Trophoblast cell (in vitro differentiated cells and primary cell): ENCODE measurements at places on chromosomes 16 and 17.

GRCh38 chr16:13332713-13333255, 431.4 kb downstream of the SHISA9 start:
- DNase-seq, result no peak

DNA sequence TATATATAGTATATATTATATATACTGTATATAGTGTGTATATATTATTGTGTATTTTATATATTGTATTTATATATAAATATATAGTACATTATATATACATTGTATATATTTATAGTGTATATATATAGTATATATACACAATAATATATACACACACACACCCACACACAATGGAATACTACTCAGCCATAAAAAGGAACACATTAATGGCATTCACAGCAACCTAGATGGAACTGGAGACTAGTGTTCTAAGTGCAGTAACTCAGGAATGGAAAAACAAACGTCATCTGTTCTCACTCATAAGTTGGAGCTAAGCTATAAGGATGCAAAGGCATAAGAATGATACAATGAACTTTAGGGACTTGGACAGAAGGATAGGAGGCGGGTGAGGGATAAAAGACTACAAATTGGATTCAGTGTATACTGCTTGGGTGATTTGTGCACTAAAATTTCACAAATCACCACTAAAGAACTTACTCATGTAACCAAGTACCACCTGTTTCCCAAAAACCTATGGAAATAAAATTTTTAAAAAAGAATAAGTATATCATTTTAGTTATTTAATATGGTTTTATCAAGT, 201.9 kb upstream of the CDH11 start:
- DNase-seq, result no peak

GRCh38 chr16:79334127-79334526, 266.4 kb downstream of the MAF start:
- no peak for DNase-seq

DNA sequence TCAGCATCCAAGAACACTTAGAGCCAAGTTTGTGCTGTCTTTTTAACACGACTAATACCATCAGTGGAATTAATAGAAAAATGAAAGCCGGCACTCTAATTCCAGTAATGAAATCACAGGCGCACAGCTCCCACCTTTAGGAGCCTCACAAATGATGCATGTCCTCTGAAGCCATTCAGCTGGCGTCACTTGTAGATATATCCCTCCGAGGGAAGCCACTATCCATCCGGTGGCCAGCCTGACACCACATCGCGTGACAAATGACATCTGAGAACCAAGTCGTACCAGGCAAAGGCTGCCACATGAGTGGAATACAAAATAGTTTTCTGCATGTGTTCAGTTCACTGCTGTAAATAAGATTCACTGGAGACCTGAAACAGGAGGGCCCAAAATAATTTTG, 205.6 kb downstream of the GRIN2A start:
- no peak for DNase-seq

DNA sequence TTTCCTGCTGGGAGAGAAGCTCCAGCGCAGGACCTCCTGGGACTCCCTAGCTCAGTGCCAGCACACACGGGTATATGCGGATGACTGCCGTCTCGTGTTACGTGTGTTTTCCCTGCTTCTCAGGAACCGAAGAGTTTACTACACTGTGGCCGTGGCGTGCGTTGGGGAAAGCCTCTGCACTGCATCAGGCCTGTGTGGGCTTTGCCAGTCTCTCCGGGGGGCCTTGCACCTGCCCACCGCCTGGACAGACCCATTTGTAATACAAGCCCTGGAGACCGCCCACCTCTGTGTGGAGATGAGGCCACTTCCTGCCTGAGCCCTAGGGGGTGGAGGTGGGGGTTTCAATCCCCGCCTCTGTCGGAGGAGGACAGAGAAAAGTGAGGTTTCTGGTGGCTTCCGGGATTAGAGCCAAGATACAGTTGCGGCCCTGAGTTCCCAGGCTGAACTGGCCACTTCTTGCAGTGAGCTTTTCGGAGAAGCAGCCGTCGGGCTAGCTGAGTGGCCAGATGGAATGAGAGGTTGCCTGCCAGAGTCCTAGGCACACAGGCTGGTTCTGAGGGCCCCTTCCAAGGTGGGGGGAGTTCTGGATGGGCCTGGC, 43.4 kb upstream of the GSE1 start:
- DNase-seq, result no peak

- peak; percentile 72 for DNase-seq
Measured at GRCh38 chr17:6421700-6422604, 13.0 kb downstream of the AIPL1 start.

DNA sequence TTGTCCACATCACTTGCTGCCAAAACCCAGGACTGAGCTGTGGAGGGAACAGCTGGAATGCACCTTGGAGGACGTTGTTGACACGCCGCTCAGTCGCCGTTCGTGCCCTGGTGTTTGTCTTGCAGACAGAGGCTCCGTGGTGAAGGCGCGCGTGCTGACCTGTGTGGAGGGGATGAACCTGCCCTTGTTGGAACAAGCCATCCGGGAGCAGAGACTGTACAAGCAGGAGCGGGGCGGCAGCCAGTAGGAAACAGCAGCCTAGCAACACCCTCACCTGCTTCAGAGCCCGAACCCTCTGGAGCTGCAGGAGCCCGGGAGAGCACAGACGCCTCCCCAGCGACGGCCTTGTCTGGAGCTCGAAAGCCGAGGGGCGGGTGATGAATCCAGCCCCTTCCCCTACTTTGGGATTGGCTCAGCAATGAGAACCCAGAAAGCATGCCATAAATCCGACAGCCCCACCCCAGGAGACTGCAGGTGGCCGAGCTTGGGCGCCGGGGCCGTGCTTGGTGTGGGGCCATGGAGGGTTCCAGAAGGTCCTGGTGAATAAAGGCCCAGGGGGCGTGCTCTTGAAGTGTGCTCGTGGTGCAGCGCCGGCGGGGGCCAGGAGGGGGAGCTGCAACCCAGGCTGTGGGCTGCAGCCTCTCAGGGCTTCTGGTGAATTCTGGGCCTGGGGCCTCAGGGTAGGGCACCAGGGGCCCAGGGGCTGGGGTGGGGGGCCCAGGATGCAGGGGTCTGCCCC, 470 bp upstream of the CDK3 start:
- DNase-seq, result peak; percentile 73

GRCh38 chr17:36602924-36603384, 1.6 kb downstream of the MRM1 start:
- peak; percentile 23 for DNase-seq

GRCh38 chr17:80917716-80918560, 73.7 kb upstream of the CHMP6 start:
- DNase-seq, result no peak

DNA sequence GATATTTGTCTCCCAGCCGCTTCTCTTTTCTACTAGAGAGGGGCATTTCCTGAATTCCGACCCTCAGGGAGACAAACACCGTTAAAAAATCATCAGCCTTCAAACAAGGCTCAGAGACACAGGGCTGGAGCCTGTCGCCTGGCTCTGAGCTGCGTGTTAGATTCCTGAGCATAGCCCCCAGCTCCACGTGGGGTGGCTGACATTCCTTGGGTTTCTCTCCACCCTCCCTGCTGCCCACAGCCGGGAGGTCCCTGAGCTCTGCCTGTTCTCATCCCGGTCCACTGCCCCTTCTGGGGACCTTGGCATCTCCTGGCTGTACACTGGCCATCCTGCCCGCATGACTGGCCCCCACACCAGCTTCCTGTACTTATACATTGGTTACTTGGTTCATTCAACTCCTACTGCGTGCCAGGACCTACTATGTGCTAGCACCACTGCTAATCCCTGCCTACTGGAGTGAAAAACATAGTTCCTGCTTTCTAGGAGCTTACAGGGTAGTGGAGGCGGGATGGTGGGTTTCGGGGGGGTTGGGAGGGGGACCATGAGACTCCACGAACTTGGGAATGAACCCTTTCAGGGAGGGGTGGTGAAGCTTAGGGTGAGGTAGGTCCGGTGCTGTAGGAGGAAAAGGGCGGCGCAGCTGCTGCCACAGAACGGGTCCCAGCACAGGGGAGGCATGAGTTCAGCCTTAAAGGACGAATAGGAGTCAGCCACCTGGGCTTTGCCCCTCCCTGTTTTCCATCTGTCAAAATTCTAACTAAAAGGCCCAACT, 52.1 kb upstream of the TMEM132E start:
- DNase-seq, result no peak

GRCh38 chr16:48408688-48409087, 23.5 kb upstream of the SIAH1 start:
- no peak for DNase-seq

DNA sequence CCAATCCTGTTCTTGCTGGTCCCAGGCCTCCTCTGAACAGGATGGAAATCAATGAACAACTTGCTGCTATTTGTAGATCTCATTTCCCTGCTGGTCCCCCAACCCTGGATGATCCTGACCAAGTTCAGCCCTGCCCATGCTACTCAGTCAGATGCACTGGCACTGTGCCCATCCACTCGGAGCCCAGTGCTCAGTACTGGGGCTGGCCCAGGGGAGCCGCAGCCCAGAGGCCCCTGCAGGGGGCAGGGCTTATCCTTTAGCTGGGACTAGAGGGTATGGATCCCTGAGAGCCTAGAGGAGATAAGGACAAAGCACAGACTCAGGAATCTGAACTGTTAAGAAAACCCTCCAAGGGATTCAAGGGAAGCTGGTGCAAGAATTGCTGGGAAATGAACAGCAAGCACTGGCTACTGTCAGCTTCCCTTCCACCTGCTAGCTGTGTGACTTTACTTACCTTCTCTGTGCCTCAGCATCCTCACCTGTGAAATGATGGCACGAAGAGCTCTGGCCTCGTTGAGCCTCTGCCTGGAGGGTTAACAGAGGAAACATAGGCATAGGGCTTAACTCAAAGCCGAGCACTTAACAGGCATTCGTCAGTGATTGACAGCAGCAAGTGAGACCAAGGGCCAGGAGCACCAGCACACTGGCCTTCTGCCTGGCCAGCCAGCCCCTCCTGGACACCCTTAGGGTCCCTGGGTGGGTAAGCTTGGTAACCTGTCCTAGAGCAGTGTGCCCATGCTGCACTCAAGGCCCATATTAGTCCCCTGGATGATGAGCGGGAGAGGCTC, 29.8 kb upstream of the C1QL1 start:
- DNase-seq, result no peak

- peak; percentile 8 for DNase-seq
Measured at GRCh38 chr16:26598061-26598460, 468.7 kb upstream of the C16orf82 start.

- DNase-seq, result no peak
Measured at GRCh38 chr16:88738151-88739084, 32.1 kb downstream of the CTU2 start.

DNA sequence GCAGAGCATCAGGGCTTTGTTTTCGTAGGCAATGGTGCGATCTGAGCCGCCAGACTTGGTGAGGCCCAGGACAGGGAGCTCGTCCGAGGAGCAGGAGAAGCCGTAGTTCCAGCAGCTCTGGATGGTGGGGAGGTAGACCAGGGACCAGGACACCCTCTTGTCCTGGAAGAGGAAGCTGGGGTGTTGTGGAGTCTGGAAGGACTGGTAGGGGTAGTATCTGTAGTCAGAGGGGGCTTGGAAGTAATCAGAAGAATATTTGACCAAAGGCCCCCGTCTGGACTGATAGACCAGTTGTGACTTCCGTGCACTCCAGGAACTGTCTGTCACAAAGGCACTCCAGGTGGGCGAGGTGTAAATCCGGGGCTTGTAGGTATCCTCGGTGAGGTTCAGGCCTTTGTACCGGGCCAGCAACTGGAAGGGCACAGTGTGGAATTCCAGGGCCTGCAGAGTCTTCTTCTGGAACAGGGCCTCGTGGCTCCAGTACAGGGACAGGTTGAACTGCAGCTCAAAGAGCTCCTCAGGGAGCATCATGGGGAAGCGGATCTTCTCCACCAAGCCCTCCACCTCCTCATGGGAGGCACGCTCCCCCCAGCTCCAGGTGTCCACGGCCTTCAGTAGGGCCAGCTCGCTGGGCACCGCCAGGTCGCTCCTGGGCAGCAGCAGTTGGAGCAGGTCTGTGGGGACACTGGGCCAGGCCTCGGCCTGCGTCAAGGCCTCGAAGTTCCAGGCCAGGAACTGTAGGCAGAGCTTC, 7.8 kb downstream of the LGALS3BP start:
- DNase-seq, result no peak

DNA sequence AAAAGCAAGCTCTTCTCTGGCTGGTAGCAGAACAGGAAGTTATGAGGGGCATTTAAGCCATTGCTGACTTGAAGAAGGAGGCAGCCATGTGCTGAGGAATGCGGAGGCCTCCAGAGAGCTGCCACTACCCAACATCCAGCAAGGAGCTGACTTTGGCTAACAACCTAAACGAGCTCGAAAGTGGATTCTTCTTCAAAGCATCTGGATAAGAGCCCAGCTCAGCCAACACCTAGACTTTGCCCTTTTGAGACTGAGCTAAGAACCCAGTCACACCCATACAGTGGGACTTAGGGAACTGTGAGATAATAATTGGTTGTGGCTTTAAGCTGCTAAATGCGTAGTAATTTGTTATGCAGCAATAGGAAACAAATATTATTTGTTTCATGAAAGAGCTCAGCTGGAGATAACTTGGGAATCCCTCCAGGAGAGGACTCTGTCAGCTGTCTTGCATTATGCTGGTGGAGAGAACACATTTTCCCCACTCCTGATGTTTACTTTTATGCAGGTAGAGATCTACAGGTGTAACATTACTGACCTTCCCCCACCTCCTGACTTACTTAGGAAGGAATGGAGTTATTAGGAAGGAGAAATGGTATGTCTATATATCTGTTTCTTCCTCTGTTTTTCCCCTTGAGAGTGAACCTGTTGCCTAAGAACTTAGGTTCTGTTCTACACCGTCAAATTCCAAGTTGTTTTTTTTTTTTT, 52.7 kb upstream of the ZNF629 start:
- no peak for DNase-seq

DNA sequence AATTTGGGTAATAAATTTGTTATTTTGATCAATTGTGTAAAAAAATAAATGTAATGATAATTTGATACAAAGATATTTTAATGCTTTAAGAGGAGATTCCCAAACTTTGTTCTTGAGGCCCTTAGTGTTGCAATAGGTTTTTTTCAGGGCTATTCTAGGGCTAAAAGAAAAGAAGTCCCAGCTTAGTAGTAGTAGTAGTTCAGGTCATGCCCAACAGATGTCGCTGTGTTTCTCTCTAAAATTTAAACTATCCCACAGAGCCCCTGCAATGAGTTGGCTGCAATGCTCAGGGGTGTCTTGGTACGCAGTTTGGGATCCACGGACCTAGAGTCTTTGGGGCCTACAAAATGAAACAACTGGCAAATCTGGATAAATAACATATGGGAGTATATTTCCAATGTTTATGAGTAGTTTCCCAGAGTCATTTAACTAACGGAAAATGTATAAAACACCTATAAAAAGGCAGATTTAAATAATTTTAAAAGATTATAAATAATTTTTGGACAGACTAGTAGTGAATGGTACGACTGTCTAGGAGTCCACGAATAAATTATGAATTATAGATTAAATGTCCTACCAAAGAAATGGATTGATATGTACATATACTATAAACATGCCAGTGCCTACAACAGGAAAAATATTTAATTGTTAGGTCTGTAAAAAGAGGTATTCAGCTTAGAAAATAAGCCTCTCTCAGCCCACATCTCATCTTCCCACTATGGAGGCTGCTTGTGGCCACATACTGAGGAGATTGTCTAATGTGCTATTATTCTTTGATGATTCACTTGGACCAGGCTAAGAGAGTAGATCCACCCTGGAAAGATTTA, 228.5 kb upstream of the PMFBP1 start:
- peak; percentile 32 for DNase-seq
